Inflammatory macrophage treated with lipopolysaccharide for 4 hours (primary cell): ENCODE measurements at places on chromosomes 1 and 21.

- peak; percentile 86 for DNase-seq
These were observed 32.0 kb downstream of the PTAFR start for GRCh38 chr1:28144203-28145135.

DNA sequence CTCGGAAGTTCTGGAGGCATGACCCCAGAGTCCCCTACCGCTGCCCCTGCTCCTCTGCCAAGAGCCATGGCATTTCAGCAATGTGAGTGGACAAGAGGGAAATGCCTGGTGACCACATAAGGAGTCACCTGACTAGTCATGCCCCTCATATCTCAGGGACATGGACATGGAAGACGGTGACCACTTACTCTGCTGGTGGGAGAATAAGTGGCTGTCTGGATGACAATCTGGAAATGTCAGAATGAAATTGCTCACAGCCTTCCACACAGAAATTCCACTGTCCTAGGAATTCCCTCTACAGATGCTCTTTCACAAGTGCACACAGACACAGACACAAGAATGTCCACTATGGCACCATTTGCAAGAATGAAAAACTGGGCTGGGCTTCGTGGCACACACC, 24.3 kb upstream of the PLEKHG5 start:
- DNase-seq, result no peak

DNA sequence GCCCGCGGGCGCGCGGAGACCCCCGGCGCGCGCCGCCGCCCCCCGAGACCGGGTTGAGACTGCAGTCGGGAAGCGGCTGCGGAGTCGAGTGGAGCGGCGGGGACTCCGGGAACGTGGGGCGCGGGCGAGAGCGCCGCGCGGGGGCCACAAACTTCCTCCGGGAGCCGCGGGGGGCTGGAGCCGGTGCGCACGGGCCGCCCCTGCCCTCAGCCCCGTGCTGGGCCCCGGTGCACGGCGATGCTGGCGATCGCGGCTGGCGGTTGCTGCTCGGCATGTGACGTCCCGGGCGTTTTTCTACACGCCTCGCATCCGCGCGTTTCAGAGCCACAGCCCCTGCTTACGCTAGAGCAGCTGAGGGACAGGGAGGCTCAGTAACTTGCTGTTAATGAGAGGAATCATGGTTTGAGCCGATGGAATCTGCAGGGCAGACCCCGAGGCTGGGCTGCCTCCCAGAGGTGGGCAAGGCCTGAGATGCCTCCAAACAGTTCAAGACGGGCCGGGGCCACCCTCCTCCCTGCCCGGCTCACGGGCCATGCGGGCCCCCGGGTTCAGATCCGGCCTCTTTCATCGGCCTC, 520 bp downstream of the TMEM201 start:
- DNase-seq, result peak; percentile 30

DNA sequence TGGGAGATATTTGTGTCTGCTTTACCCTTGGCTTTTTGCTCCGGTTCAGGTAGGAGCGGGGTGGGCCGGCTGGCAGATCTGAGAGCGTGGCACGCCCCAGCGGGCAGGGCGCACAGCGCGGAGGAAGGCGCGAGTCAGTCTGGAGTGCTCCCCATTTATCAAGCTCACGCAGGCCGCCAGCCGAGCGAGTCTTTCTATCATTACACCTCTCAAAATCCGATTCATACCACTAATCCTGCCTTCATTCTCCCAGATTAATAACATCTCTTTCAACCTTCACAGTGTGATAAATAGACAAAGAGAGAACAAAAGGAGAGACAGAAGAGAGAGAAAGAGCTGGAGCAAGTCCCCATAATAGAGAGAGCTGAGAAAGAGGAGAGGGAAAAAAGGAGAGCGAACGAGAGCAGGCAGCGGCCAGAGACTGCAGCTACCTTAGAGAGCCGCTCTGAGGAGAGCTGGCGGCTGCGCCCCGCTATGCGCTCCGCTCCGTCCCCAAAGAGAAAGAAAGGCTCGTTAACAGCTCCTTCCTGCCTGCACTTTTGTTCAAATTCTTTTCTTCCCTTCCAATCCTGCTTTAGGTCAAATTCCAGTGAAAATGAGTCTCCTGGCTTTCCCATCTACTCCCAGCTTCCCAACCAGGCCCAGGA, 48.0 kb downstream of the DMAP1 start:
- DNase-seq, result no peak

DNA sequence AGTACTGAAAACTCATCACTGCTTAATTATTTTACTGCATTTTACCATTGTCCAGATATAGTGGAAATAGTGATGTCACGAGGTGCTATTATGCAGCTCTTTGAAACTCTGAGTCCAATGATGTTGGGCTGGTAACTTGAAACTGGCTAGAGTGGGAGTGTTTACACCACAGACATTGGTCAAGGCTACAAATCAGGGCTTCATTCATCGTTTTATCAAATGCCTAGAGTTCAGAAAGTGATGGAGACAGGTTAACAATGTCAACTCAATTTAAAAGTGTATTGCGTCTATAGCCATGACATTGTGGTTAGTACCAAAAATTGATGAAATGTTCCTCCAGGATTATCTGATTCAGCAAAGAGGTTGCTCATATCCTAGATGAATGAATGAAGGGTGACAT, 12.7 kb downstream of the PADI1 start:
- no peak for DNase-seq

DNA sequence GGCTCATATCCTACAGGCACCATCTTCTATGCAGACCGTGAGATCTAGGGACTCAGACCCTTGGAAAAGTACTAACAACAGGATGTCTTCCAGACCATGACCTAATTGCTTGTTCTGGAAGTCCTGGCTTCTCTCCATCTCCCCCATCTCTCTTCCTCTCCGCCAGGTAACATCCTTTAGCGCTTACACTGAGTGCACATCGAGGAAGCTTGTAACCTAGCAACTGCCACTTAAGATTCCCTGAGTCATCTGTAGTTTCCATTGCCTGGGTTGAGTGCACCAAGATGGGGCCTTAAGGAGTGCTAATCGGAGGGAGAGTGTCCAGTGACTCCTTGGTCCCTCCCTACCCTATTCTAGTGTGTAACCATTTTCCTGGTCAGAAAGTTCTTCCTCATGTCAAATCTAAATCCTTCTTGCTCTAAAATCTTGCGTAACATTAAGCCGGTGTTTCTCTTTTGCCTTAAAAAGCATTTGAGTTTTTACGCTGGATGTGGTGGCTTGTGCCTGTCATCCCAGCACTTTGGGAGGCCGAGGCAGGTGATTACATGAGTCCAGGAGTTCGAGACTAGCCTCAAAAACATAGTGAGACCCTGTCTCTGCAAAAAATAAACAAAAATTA, 9.7 kb downstream of the KLHDC8A start:
- DNase-seq, result no peak

DNA sequence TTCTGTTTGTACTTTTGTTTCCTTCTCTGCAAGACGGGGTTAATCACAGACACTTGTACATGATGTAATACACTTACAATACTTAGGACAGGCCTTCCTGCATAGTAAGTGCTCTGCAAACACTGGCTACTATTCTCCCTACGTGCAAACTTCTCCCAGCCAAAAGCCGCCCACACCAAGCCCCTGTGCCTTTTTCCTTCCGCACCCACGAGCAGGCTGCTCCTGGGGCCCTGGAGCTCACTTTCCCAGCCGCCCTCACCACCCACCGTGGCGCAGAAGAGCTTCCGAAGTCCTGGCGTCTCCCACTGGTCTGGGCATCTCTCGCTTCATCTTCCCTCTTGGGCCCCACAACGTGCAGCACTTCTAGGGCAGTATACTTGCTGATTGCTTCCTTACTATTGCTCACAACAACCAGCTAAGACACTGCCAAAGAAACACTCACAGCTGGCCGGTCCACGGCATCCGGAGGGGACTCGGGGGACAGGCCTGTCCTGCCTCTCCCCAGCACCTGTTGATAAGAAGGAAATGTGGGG, 22.5 kb upstream of the GPR157 start:
- DNase-seq, result no peak

GRCh38 chr21:16366207-16366606, 636.4 kb downstream of the USP25 start:
- no peak for DNase-seq

- DNase-seq, result no peak
These were observed 278.0 kb downstream of the MRPL39 start for GRCh38 chr21:25329227-25329825.

- no peak for DNase-seq
These were observed 3.0 kb upstream of the DMRTA2 start for GRCh38 chr1:50426108-50426700.

- DNase-seq, result no peak
These were observed 12.2 kb downstream of the TRMT13 start for GRCh38 chr1:100145116-100145515.

- DNase-seq, result no peak
These were observed 457.0 kb downstream of the USP25 start for GRCh38 chr21:16186742-16187141.

GRCh38 chr1:47875831-47876586, 121.2 kb downstream of the TRABD2B start:
- no peak for DNase-seq
